ENCODE measurements at places on chromosomes 16 and 17.
A peak's percentile ranks its signal among the peaks of the same experiment; 100 is the strongest.

DNA sequence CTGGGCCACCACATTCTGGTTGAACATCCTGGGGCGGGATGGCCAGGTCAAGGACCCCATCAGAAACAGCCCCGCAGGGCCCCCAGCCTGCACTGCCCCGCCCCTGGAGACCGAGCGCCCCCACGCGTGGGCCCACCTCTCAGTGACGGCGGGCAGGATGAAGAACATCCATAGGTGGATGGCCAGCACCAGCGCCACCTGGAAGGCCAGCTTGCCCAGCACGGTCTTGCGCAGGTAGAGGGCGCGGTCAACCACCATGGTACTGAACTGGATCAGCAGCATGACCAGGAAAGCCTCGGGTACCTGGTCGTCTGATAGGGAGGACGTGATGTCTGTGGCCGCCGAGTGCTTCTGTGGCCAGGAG is 13.6 kb downstream of the CTU2 start:
- no peak for DNase-seq

DNA sequence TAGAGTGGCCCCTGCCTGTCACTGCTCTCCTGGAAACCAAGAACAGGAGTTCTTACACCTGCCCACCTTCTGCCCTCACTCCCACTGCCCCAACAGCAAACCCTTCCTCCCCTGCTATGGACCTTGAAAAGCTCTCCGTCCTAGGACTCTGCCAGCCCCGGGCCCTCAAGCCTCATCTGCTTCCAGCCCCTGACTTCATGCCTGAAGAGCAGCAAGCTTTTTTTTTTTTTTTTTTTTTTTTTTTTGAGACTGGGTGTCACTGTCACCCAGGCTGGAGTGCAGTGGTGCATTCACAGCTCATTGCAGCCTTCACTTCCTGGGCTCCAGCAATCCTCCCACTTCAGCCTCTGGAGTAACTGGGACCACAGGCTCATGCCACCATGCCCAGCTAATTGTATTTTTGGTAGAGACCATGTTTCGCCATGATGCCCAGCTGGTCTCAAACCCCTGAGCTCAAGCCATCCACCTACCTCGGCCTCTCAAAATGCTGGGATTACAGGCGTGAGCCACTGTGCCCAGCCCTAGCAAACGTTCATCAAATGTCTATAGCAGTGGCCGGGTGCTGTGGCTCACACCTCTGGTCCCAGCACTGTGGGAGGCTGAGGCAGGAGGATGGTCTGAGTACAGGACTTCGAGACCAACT is 16.9 kb downstream of the CARHSP1 start:
- DNase-seq = no peak

- no peak for DNase-seq
Measured at GRCh38 chr16:46690281-46691178, 1.1 kb downstream of the ORC6 start.

GRCh38 chr17:49393491-49394255 is 21.0 kb downstream of the PHB1 start:
- no peak for DNase-seq

DNA sequence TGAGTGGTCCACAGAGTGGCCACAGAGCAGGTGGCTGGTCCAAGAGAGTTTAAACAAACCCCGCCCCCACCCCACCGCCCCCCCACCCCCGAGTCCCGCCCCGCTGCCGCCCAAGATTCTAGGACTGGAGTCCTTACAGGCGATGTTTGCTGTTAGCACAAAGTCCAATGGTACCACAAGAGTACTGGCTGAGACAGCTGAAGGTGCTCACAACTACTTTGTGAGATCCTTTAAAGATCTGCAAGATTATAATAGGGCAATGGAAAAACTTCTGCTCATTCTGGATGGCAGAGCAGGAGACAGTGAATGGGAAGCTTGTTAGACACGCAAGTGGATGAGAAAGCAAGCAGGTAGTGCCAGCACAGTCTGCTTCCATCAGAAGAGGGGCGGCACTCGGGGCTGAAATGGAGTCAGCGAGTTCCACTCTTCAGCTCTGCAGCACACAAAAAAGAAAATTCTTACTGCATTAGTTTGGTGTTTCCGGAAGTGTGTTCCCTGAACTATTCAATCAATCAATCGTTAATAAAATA is 4.7 kb upstream of the TEKT3 start:
- no peak for DNase-seq

DNA sequence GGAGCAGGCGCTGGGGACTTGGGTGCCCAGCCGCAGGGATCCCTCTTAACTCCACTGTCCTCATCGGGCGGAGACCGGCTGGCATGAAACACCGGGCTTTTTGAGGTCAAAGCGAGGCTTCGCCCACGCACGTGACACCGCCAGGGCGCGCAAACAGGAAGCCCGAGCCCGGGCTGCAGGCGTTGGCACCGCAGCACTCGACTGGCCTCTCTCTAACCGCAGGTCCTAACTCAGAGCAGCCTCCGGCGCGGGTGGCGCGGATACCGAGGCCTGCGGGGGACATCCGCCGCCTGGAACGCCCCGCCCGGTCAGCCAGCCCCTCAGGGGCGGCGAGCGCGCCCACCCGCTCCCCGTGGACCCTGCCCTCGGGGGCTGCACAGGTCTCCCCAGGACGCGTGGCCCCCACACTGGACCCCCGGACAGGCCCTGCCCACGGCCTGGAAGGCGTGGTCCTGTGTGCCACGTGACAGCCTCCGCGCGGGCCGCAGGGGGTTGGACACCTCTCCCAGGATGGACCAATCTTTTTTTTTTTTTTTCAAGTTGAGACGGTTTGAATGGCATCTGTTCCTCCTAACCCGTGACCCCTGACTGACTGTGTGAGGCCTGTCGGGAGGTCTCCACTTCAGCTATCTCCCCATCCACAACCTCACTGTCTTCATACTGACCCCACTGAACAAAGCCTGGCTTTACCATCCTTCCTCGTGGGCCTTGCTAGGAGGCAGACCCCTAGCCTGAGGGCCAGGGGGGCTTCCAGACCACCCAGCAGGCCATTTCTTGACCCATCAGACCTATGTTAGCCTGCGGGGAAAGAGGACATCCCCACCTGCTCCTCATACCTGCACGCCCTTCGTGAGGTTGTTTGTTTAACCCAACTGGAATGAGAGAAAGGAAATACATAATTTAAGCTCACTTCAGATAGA is 8.4 kb upstream of the SLC47A2 start:
- peak; percentile 11 for DNase-seq

DNA sequence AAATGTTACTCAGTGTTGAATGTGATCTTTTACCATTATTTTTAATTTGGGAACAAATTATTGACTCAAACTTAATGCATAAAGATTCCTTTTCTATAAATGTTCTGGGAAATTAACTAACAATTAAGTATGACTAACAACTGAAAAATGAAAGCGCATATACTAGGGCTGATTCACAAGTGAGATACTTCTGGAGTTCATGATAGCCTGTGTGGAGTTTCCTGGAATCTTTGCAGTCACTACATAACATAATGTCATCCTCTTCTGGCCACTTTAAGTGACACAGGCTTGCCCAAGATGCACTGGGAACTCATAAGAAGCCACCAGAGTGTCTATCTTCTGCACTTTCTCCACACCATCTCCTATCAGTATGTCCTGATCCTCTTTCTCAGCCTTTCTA is 450.3 kb upstream of the CDH11 start:
- DNase-seq = no peak

DNA sequence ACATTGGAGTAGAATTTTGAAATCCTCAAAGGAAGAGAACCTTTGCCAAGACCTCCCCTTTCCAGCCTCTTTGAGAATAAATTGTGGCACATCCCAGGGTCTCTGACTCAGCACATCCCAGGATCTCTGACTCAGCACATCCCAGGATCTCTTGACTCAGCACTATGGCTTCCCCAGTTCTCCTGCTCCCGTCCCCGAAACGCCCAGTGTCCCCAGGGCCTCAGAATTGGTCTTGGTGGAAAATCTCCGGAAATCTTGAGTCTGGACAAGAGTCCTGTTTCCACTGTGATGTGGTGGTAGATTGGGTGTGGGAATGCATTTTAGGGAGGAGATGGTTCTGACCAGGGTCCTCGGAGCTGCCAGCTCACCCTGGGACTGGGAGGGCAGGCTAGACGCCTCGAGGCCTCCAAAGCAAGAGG is 19.2 kb downstream of the PLXDC1 start:
- DNase-seq = no peak

DNA sequence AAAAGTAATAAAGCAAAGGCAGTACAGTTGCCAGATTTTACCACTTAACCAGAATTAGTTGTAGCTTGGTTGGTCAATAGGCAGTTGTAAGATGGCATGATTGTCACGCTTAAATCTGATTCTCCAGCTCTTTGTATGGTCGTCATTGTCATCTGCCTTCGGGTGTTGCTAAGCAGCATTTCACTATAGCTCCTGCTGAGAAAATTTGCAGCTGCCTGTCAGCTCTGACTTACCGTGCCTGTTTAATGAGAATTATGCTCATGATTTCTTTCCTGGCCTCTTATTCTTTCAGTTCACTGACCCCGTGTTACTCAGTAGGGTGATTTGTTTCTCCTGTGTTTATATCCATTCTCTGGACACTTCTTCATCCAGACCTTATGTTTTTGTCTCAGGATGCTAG is 66.7 kb downstream of the TANGO6 start:
- DNase-seq = no peak

DNA sequence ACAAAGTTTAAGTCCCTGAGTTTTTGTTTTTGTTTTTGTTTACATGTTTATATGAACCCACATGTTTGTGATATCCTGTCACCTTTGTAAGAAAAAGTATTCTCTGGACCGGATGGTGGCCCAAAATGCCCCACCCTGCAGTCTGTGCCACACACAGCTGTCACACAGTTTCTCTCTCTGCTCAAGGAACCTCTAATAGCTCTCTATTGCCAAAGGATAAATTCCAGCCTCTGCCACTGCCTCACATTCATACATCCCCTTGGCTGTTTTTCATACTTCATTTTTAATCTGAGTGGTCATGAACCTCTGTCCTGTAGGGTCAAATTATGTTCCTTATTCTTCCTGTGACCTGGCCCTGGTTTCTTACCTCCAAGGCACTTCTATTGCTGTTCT is 520.3 kb upstream of the CDH5 start:
- DNase-seq = no peak

- DNase-seq = no peak
Measured at GRCh38 chr17:40293363-40293762, 5.7 kb downstream of the CDC6 start.

- DNase-seq = no peak
Measured at GRCh38 chr16:87047221-87048037, 269.8 kb downstream of the C16orf95 start.

DNA sequence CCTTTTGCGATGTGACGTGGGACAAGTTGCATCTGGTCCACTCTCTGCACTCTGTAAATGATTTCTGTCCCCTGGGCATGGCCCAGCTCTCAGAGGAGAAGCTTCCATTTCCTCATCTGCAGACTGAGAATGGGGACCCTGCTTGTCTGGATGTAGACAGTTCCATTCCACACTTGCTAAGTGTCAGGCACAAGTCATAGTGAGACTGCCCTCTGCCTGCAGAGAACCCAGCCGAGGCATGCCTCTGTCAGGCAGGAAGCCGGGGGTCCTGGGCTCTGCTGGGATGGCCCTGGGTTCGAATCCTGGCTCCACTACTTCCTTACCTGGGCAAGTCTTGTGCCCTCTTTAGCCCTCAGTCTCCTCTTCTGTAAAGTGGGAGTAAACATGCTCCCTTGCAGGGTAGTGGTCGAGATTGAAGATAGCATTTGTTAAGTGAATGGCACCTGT is 4.1 kb downstream of the MAP2K3 start:
- no peak for DNase-seq

- DNase-seq = no peak
Measured at GRCh38 chr17:17015230-17015629, 27.0 kb upstream of the MPRIP start.

DNA sequence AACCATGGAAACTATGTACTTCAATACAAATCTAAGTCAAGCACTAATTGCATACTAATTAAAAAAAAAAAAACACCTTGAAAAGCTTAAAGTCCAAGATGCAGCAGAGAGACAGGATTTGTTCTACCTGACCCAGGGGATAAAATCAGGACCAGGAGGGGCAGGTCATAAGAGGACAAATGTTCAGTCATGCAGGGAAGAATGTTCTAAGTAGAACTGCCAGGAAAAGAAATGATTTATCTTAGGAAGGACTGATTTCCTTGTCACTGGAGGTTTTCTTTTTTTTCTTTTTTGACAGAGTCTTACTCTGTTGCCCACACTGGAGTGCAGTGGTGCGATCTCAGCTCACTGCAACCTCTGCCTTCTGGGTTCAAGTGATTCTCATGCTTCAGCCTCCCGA is 9.1 kb upstream of the GHDC start:
- no peak for DNase-seq

- DNase-seq = no peak
Measured at GRCh38 chr17:55420067-55420775, 1.4 kb downstream of the MMD start.

GRCh38 chr17:40350689-40351358 is 13.7 kb downstream of the GJD3 start:
- DNase-seq = no peak

- DNase-seq = no peak
Measured at GRCh38 chr16:49345829-49346228, 27.8 kb upstream of the C16orf78 start.

DNA sequence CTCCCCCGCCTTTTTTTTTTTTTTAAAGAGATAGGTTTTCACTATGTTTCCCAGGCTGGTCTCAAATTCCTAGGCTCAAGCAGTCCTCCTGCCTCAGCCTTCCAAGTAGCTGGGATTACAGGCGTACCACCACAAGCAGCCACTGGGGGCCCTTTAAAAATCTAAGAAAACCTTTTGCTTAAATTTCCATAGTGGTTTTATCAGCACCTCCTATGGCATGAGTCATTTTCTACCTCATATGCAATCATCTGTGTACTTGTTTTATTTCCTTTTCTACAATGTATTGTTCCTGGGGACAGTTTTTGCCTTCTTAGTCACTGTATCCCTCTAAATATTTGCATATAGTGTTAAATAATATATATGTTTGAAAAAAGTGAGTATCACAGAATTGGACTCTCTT is 29.2 kb downstream of the GNA13 start:
- no peak for DNase-seq

DNA sequence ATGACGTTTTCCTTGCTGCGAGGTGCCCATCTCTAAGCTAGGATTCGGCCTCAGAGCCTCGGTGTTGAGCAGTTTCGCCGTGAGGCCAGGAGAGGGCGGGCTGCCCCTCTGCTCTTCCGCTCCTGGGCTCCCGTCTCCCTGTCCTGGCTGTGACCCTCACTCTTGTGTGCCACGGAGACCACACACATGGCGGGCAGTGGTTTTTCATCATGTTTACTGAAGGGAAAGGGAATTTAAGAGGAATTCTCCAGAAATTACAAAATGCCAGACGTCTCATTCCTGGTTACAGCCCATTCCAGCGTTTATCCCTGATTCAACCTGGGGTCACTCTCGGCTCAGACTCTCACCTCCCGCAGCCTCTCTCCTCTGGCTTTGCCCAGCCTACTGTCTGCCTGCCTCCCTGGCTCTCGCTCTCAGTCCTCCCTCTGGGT is 96.8 kb upstream of the ELAC2 start:
- no peak for DNase-seq

Data from activated T-helper 1 cell treated with anti-CD3 and anti-CD28 coated beads, Interleukin-2, amount 50 U/mL, for 16 hours (primary cell).